ENCODE measurements at places on chromosomes 2 and 18.

DNA sequence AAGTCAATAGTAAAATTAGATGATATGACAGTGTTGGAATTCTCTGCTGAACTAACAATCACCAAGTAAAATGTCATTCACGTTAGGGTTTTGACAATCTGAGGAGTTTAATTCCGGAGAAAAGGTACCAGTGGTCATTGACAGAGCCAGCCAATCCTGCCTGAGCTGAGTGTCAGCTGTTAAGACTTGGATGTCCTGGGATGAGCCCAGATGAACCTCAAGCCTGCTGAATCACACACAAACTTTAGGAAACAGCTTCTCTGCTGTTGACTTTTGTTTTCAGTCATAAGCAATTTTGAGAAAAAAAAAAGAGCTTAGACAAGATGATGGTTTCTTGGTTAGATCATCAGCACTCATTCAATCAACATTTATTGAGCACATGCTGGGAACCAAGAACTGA is 600.0 kb upstream of the SLC39A10 start:
- no peak for DNase-seq

- DNase-seq, result no peak
These were observed 161.7 kb downstream of the FHOD3 start for GRCh38 chr18:36459203-36459602.

DNA sequence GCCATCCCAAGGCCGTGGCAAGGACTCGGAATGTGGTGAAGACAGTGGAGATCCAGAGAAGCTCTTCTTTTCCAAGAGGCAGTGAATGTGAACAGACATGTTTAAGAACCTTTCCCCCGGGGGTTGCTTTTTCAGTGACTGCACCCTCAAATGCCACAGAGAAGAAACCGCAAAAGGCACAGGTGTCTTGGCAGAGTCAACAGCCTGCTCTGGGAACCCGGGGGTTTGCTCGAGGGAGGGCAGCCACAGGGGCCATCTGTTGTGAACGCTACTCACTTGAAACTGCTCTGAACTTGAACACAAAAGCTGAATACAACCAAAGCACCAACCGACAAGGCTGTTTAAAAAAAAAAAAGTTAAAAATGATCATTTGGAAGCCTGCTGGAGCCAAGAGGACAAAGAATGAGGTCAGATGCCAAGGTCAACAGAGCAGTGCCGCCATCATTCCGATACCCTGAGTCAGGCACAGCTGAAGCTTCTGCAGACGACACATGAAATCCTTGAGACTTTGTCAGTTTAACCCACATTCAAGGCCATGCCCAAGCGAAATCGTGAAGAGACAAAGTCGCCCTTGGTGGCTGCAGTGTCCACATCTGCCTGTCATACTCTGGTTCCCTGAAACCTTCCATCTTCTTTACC is 47.4 kb downstream of the PSMG2 start:
- no peak for DNase-seq

DNA sequence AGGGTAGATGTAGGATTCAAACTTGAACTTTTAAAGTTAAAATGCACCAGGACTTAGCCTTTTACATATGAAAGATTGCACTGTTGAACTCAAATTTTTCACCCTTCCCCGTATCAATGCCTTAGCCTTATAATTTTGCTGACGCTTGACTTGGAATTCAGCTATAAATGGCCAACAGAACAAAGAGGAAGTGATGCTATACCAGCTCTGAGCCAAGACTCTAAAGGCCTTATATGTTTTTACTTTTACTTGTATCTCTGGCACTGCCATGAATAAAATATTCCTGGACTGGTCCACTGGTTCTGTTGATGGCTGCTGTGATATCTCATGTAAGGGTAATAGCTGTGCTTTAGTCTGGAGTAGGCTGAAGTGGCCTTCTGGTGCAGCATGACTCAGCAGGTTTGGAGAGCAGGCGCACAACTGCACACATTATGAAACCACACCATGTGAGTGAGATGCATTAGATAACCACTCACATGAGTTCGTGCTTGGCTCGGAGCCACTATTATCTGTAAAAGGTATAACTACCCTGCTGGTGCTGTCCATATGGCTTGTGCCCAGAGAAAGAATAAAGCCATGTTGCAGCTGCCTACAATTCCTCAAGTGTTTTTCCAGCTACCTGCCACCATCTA is 8.4 kb upstream of the IER3IP1 start:
- no peak for DNase-seq

GRCh38 chr2:156401861-156402260 is 34.3 kb upstream of the GPD2 start:
- no peak for DNase-seq

DNA sequence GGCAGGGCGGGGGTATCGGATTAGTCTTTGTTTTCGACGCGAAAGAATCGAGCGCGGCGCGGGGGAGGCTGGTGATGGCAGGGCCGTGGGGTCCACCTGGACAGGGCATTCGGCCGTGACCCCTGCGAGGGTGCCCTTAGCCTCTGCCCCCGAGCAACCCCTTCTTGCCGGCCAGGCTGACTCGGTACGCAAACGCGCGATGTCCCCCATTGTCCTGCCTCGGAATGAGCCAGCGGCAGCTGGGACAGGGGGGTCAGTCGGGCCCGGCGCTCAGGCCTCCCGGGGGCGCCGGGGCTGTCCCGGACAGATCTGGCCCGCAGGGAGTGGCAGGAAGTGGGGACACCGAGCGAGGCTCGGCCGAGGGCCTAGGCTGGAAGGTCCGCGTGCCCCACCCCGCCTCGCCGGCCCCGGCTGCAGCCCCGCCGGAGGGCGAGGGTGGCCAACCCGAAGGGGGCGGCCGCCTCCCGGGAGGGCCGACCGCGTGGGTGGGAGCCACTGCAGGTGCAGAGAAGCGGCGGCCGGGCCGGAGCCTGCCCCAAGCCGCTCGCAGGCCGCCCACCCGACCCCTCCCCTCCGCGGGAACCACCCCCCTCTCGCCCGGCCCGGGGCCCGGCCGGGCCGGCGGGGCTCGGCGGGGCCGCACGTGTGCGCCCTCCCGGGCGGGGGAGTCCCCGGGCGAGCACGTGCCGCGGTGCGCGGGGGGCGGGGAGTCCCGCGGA is at the start of gene TET3:
TET3 (plus strand) TSS at position 708 of the 719 bp plus-strand sequence. CDS start 1,494 bp downstream, outside the sequence.
- DNase-seq, result peak; percentile 88

DNA sequence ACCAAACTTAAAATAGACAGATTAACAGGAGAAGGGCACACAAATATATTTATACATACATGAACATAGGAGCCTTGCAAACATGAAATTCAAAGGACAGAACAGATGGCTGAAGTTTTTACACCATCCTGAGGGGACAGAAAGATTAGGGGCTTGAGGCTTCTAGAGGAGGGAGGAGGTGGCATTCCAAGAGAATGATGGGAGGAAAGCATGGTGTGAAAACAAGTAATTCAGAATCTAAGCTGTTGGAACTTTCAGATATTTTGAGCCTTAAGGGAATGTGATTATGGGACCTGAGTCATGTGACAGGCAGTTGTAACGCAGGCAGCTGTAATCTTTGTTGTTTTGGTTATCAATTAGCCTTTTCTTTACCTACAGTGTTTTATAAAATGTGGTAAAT is 225.2 kb upstream of the SPOPL start:
- no peak for DNase-seq

DNA sequence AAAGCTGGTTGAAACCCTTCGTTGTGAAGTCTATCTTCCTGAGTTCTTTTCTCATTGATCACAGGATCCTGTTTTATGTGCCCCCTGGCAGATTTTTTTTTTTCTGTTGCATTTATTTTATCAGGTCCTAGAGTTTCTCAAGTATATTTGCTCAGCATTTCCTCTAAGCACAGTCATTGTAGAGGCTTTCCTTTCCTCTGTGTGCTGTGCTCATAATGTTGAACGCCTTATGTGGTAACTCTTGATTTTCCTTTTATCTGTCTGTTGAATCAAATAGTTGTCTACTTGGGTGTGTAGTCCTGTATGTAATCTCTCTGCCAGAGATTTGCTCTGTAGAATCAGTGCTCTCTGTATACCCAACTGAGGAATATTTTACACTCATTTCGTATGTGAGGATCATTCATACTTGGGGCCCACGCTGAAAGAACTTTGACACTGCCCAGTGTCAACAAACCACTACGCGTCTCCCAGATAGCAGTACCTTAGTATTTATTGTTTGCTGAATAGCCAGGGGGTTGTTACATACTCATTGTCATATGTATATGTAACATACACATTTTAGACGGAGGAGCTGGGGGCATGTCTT is 118.2 kb downstream of the CTNNA2 start:
- no peak for DNase-seq

DNA sequence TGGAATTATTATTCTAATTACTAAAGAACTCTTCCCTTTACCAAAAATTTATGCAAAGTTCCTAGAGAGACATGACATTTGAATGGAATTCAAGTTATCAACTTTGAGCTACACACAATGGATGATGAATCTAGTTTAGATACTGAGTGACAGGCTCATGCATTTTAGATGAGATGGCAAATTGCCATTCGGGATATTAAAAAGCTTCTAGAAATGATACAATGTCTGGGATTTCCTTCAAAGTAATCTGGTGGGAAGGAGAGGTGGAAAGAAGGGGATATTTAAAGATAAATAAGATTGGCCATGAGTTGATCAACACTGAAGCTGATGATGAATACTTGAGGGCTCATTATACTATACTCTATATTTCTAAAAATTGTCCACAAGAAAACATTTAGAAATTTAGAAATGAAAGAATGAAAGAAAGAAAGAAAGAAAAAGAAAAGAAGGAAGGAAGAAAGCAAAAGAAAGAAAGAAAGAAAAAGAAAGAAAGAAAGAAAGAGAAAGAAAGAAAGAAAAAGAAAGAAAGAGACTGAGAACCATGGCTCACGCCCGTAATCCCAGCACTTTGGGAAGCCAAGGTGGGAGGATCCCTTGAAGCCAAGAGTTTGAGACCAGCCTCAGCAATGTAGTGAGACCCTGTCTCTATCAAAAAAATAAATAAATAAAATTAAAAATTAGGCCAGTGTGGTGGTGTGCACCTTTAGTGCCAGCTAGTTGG is 62.6 kb upstream of the NEDD4L start:
- DNase-seq, result no peak

DNA sequence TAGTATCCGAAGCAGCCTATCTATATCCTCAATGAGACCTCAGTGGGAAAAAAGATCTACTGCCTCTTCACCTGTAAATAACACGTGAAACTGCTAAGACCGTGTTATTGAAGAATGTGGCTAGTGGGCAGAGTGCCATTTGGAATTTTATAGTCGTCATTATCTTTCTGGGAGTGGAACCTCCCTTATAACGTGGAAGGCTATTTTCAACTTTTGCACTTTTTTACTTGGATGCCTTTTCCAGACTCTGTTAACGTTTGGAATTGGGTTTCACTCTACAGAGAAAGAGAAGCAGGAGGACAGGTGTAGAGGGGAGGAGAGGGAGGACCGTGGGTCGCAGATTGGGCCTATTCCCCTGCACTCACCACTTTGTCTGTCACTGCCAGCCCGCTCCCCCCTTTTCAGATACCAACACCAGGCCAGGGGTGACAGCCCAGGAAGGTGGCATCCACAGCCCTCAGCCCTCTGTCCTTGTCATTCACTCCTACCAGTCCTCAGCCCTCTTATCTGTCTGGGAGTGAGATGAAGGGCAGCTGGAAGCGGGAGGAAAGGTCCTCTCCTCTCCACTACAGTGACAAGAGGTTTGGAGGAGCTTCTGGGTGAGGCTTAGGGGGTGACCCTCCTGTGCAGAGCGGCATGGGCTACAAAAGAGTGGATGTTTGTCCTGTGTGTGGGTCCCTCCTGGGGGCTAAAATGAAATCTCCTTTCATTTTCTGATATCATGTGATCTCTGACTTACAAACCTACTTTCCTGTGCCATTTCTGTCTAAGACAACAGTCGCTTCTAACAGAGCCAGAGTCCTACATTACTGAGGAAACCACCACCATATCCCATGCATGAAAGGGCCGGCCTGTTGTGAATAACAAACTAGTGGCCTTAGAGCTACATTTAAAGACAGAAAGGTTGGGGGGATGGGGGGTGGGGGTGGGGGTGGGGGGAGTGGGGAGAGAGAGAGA is 23.9 kb upstream of the CEP68 start:
- DNase-seq, result peak; percentile 27

- DNase-seq, result no peak
These were observed 90.7 kb downstream of the STK39 start for GRCh38 chr2:168156661-168157060.

GRCh38 chr2:165610591-165611029 is 141.1 kb downstream of the CSRNP3 start:
- no peak for DNase-seq

DNA sequence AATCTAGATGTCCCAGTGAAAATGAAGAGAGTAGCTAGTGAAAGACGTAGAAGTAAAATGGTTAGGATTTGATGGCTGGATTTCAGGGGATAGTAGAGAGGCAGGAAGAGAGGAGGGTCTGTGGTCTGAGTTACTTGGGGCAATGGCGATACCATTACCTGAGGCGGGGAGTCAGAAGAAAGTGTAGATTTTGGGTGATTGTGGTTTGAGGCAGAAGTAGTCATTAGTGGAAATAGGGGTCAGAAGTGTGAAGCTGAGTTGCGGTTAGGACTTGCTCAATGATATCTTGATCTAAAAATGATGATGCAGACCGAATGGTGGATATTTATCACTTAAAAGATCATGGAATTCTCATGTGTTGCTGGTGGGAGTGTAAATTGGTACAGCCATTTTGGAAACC is 41.0 kb downstream of the CEP192 start:
- no peak for DNase-seq

GRCh38 chr18:136433-136832 is 21.9 kb upstream of the USP14 start:
- no peak for DNase-seq

- no peak for DNase-seq
These were observed 270.7 kb upstream of the KLHL29 start for GRCh38 chr2:23114299-23114698.

GRCh38 chr2:241649404-241649803 is 11.9 kb downstream of the ATG4B start:
- no peak for DNase-seq

- no peak for DNase-seq
These were observed 26.6 kb downstream of the NHEJ1 start for GRCh38 chr2:219133976-219134375.

DNA sequence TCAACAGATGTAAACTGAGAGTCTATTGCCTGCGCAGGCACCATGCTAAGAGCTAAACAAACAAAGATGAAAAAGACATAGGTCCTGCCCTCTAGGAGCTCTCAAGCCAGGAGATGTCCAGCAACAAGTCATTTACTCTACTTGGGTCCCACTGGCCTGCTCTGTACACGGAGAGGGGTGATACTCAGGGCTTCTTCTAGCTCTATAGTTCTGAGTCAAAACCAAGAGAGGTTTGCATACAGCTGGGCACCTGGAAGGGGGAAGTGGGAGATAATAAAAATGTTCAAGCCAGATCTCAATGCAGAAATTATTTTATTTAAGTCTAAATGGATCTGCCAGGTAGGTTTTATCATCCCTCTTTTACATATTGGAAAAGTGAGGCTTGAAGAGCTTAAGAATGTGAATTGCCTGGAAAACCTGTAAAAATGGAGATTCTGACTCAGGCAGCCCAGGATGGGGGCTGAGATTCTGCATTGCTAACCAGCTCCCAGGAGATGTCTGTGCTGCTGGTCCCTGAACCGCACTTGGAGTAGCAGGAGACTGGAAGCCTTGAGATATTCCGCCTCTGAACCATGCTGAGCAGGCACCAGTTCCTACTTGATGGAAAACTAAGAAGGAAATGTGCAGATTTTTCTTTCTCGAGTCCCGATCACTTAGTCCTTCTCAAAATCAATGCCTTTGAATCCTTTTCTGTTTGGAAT is 201.1 kb downstream of the PRKCE start:
- DNase-seq, result peak; percentile 42

- DNase-seq, result no peak
These were observed 169.4 kb downstream of the FSHR start for GRCh38 chr2:48984922-48985321.
